CD14-positive monocyte (primary cell): ENCODE measurements at places on chromosomes 11 and 22. TPM values are rescaled to one million over a fixed set of nuclear protein-coding genes. Genes with fewer than 3 reads are reported as not detected.

The MADD gene
- 48.6 and 58.1 TPM in 2 replicates for polyA plus RNA-seq

The FAT3 gene
- not detected in 2 replicates for polyA plus RNA-seq

GRCh38 chr22:35443338-35443737, 43.4 kb downstream of the MCM5 start:
- H3K4me1 ChIP-seq = peaks cover 9% of the 10 kb centered on the region
- H3K27me3 ChIP-seq = no peaks in the 10 kb centered on the region
- DNase-seq = no peak

DNA sequence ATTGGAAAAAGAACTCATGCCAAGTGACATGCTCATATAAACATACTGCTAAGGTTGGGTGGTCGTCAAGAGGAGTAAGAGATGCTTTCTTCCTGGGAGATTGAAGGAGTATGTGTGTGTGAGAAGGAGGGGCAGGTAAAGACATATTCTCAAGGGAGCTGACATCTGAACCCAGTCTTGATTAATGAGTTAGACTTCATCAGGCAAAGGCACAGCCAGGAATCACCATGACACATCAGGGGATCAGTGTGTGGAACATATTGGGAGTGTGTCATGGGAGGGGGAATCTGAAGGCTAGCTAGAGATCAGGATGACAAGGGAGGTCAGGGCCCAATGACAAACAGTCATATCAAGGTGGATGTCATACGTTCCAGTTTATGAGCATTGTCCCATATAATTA, 14.9 kb downstream of the CNTF start:
- no peak overlapping the region for H3K27ac ChIP-seq
- H3K4me1 ChIP-seq = peaks cover 17% of the 10 kb centered on the region
- no peaks in the 10 kb centered on the region for H3K27me3 ChIP-seq

The OR52A1 gene
- not detected for polyA plus RNA-seq

The CCDC87 gene
- polyA plus RNA-seq = not detected

The CNGA4 gene
- not detected for polyA plus RNA-seq

The SCGB1D1 gene
- not detected for polyA plus RNA-seq

DNA sequence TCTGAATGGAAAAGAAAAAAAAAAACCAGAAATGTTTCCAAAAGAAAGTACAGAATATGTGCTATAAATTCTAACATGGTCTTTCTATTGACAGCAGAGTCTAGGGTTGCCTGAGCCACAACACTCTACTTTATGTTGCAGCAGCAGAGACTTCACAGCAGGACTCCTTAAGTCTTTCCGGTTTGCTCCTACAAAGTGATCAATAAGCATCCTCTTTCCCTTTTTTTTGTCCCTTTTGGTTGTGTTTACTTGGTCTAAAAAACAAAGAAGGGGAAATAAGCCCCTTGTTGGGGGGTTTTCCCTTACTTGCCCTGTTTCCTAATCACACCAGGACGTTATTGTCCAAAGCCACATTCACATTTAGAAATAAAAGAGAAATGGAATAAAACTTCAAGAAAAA, 163.1 kb upstream of the MPPED2 start:
- H3K36me3 ChIP-seq = no peaks in the 10 kb centered on the region
- H3K4me1 ChIP-seq = no peaks in the 10 kb centered on the region
- no peaks in the 10 kb centered on the region for H3K27me3 ChIP-seq
- H3K27ac ChIP-seq = no peak overlapping the region
- DNase-seq = no peak

DNA sequence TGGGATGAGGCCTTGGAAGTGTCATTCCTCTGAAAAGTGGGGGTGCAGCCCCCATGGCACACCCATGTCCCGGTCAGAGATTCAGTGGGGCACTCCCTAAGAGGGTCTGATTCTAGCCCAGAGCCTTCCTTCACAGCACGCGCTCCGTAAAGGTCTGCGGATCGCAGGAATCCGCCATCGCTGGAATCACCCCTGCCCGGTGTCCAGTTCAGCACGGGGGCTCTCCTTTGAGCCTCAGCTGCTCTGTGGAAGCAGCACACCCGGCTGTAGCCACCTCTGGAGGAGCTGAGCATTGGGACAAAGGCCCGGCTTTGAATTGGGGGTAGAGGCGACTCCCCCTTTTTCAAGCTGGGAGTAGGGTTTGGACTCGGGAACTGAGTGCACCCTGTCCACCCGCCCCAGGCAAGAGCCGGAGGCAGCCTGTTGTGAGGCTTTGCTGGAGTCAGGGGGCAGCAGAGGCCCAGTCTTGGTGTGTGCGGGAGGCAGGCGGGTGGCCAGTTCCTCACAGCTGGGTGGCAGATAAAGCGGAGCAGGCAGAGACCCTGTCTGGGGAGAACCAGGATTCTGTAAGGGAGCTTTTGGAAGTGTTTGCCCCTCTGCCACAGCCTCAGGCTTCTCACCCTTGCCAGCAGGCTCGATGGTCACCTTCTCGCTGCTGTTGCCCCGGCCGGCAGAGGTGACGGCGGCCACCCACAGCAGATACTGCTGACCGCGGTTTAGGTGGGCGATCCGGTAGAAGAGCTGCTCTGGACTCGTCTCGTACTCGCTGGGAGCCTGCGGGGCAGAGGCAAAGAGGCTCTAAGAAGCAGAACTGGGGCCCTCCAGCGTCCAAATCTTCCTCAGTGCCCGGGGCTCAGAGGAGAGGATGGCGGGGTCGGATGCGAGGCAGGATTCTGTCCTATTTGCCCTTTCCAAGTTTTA, 115.9 kb downstream of the CEP164 start:
- no peaks in the 10 kb centered on the region for H3K4me1 ChIP-seq
- peak; percentile 5 for DNase-seq
- no peak overlapping the region for H3K27ac ChIP-seq
- H3K27me3 ChIP-seq = no peaks in the 10 kb centered on the region

- no peaks in the 10 kb centered on the region for H3K4me1 ChIP-seq
- no peak overlapping the region for H3K4me3 ChIP-seq
- H3K27ac ChIP-seq = no peak overlapping the region
- no peaks in the 10 kb centered on the region for H3K36me3 ChIP-seq
Measured at GRCh38 chr22:47126344-47126811, 363.9 kb downstream of the TBC1D22A start.

DNA sequence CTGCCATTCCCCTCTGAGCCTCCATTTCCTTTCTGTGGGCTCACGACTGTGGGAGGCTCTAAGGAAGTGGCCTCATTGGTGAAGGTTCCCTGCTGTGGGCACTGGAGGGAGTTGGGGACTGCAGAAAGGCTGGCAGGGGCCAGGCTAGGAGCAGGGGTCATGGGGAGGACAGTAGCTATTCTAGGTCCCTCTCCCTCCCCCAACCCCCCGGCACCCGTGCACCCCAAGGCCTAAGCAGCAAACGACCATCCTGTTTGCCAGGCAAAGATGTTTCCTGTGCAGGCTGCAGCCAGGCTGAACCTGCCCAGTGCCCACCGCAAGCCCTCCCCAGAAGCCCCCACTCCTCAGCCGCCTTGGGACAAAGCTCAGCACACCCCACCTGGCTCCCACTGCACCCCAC, 189.4 kb downstream of the MN1 start:
- no peaks in the 10 kb centered on the region for H3K36me3 ChIP-seq
- no peak overlapping the region for H3K4me3 ChIP-seq
- H3K27ac ChIP-seq = no peak overlapping the region
- no peaks in the 10 kb centered on the region for H3K4me1 ChIP-seq
